Stimulated activated CD8-positive, alpha-beta memory T cell treated with anti-CD3 and anti-CD28 coated beads, Interleukin-7, amount 100 ng/mL, for 1 hour (primary cell): ENCODE measurements at places on chromosomes 2 and 18.

DNA sequence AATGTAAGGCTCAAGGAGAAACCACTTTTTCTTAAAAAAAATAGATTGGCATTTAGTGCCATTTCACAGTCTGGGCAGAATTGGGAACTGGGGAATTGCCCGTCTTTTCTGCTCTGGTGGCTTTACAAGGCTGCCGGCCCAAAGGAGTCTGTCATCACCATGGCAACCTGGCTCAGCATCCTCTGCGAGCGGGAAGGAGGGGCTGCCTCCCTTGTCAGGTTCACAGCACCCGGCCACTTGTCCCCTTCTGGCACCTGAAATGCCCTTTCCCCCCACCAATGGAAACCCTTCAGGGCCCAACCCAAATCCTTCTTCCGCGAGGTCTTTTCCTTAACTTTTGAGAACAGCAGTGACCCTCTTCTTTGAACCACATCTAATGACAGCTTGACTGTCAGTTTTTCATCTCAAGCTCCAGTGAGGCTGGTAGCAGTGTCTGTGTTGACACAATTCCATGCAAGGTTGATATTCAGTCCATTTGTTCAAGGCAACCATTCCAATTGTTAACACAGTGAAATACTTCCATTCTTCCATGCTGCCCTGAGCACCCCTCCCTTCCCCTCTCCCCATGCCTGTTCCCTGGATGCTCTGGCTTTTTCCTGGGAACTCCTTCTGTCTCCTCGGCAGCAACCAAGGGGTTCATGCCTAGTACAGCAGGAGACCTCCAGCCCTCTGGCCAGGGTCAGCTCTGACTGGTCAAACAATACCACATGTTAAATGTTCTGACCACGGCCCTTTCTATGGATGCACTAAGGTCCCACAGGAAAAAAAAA lies 79.6 kb downstream of the DNER start:
- DNase-seq = no peak

DNA sequence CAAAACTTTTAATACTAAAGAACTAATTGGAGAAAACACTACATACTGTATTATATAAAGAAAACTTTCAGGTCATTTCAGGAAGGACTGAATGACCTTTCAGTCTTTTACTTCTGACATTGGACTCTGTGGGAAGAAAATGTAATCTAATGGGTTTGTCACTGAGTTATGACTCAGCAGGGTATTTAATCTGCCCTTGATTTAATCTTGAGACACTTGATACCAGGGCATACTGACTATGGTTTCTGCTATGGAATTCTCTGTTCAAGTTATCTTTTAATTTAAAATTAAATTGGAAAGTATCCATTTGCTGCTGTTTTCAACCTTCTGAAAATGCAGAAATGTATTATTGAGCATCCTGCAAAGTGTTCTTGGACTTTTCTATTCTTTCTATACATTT lies 354.2 kb upstream of the GALNT5 start:
- no peak for DNase-seq

DNA sequence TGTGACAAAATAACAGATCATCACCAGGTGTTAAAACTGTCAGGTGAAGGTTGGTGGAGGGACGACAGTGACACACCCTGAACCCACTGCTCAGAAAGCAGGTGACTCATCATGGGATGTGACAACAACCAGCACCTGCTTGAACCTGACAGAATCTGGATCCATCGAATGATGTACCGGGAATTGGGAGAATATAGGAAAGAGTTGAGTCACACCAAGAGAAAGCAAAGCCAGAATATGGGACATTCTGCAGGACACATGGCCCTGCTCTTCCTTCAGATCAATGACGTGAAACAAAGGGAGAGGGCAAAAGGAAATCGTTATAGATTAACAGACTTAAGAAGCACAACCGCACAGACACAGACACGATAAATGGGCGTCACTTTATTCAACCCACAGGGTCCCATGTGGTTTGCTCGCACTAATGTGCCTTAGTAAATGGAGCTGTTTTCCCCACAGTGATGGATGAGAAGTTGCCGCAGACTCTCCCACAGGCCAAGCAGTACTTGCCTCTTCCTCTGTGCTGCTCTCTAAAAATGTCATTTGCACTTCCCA lies 100.1 kb downstream of the CRACDL start:
- no peak for DNase-seq

GRCh38 chr18:31376477-31376876 lies at the start of gene DSG4:
Gene DSG4 (plus strand): TSS chr18:31376777. CDS start chr18:31376912, 135 bp downstream.
- no peak for DNase-seq

GRCh38 chr2:105800036-105800713 lies 55.5 kb downstream of the NCK2 start:
- no peak for DNase-seq

- DNase-seq = no peak
Observed at GRCh38 chr18:66457245-66457644, 146.6 kb downstream of the CDH19 start.

DNA sequence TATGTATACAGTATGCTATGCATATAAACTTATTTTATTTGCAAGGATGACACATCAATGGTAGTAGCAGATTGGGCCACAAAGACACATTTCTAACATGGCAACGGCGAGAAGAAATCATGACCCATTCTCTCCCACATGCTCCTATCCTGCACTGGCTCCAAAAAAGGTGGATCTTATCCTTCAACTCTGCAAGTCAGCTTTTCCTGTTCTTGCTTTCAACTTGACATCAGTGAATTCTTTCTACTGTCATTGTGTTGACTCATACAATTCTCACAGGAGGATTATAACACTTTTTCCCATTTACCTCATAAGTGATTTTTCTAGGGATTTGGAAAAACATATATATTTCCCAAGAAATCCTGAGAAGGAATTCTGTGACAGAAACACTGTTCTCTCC lies 53.1 kb downstream of the ACVR1 start:
- DNase-seq = no peak

GRCh38 chr2:111227716-111228141 lies 107.0 kb downstream of the BCL2L11 start:
- DNase-seq = no peak

- no peak for DNase-seq
Observed at GRCh38 chr2:212295571-212295970, 243.0 kb downstream of the ERBB4 start.
